ENCODE measurements at places on chromosomes 16 and 17.

- H3K27me3 ChIP-seq: peaks cover 6% of the 10 kb centered on the region
- H3K27ac ChIP-seq: no peak overlapping the region
- DNase-seq: no peak
- H3K36me3 ChIP-seq: no peaks in the 10 kb centered on the region
Observed at GRCh38 chr17:33776304-33776703, 478.8 kb upstream of the CCL2 start.

DNA sequence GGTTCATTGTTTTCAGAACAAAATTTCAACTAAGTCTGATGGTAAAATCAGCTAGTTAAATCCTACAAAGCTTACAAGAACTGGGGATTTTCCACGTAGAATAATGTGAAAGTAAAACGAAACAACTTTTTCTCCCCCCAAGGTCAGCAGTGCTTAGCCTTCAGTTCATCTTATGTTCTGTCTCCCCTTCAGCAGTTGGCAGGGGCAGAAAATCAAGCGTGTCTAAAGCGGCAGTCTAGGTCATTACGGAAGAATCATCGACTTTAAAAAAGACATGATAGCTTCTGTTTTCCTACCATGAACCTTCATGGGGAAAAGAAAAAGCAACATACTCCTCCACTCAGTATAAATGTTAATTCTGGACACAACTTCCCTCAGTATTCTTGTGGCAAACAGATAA lies 50.7 kb downstream of the GNA13 start:
- no peak overlapping the region for H3K27ac ChIP-seq
- peaks cover 27% of the 10 kb centered on the region for H3K36me3 ChIP-seq
- H3K4me3 ChIP-seq: no peak overlapping the region

- no peaks in the 10 kb centered on the region for H3K27me3 ChIP-seq
- no peak overlapping the region for H3K27ac ChIP-seq
- peaks cover 50% of the 10 kb centered on the region for H3K36me3 ChIP-seq
- H3K4me3 ChIP-seq: no peak overlapping the region
Observed at GRCh38 chr16:11042191-11042590, 97.8 kb downstream of the CLEC16A start.

DNA sequence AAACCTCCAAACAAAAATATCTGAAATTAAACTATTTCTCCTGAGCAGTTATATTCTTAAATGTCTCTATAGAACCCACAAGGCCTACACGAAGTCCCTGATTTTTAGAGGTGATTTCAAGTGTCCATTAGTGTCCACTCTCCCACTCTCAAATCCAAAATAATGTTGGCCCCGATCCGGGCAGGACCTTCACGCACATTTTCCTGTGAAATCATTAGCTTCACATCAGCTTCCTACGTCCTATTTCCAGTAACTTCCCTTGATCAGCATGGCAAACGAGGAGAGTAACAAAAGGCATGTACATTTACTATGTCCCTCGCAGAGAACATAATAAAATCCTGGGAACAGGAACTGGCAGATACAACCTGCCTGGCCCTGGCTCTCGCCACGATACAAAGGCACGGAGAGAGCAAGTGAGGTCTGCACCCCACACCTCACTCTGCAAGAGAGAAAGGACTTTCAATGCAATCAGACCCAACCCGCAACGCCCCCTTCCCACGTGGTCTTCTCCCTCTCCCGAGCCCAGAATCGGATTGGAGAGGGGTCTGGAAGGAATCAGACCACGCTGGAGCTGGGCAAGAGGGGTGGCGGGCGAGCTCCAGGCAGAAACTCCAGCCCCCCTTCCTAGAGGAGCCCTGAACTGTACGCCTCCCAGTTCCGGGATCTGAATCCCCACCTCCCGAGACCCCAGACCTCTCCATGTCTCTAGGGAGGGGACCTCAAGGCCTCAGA lies 17.5 kb upstream of the C17orf78 start:
- DNase-seq: peak; percentile 97
- H3K4me1 ChIP-seq: peaks cover 8% of the 10 kb centered on the region
- H3K27me3 ChIP-seq: no peaks in the 10 kb centered on the region
- peak overlapping the region; percentile 97 for H3K4me3 ChIP-seq
- peaks cover 7% of the 10 kb centered on the region for H3K36me3 ChIP-seq

GRCh38 chr16:85567101-85567866 lies 45.8 kb upstream of the GSE1 start:
- H3K4me1 ChIP-seq: peaks cover 18% of the 10 kb centered on the region
- DNase-seq: peak; percentile 83
- H3K27me3 ChIP-seq: no peaks in the 10 kb centered on the region
- no peaks in the 10 kb centered on the region for H3K36me3 ChIP-seq

DNA sequence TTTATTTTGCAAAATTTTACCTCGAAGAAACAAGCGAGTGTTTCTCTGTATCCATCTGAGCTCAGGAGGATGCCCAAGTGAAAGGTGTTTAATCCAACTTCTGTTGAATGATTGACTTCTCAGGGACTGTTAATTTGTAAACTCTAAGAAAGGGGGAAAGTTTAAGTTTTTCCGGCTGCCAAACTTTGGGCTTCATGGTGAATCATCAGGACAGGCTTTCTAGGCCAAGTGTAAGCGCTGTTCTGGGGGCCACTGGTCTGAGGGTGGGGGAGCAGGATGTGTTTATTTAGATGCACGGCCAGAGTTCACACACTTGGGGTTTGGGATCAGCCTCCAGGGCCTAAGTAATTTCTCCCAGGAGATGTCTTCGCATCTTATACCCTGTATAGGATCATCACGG lies 110.4 kb downstream of the PITPNC1 start:
- H3K4me1 ChIP-seq: no peaks in the 10 kb centered on the region
- H3K4me3 ChIP-seq: no peak overlapping the region
- H3K36me3 ChIP-seq: no peaks in the 10 kb centered on the region
- DNase-seq: peak; percentile 40
- no peaks in the 10 kb centered on the region for H3K27me3 ChIP-seq

GRCh38 chr16:89281829-89282228 lies 64.3 kb downstream of the ZNF778 start:
- no peak for DNase-seq
- no peaks in the 10 kb centered on the region for H3K4me1 ChIP-seq
- H3K4me3 ChIP-seq: no peak overlapping the region
- H3K27me3 ChIP-seq: no peaks in the 10 kb centered on the region

DNA sequence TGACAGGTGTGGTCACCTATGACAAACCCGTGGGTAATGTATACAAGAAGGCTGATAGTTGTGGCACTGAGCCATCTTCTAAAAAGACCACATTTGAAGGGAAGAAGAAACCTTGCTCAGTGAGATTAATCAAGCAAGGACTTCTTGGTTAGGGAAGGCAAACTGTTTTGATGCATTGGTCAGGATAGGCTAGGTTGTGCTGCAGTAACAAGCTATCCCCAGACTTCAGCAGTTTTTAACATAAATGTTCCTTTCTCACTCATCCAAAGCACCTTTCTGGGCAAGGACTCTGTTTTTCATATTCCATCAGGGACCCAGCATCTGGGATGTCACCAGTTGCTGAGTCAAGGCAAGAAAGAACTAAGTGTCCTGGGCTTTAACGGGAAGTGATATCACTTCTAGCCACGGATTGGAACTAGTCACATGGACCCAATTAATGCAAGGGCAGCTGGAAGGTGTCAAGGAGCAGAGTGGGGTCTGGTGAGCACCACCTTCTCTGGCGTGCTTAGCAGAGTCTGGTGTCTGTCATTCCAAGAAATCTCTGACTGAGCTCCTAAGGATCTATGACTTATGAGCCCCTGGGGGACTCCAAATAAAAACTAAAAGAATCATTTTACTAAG lies 52.0 kb upstream of the CCL2 start:
- no peak overlapping the region for H3K4me3 ChIP-seq
- H3K27me3 ChIP-seq: no peaks in the 10 kb centered on the region
- no peaks in the 10 kb centered on the region for H3K4me1 ChIP-seq
- H3K27ac ChIP-seq: no peak overlapping the region

DNA sequence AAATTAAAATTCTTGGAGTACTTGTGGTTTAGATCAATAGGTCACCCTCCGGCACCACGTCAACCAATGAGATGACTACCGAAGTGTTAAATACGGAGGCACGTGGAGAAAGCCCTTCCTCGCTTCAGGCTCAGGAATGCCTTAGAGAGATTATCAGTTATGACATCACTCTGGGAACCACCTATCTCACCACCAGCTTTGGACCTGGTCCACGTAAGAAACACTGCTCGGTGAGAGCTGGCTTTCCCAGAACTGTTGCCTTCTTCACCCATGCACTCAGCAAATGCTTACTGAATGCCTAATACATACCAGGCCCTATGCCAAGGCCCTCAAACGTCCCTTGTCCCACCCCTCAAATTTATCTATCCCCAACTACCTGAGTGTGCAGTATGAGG lies 71.3 kb downstream of the SMG6 start:
- DNase-seq: no peak
- H3K27ac ChIP-seq: no peak overlapping the region
- peaks cover 59% of the 10 kb centered on the region for H3K36me3 ChIP-seq
- no peak overlapping the region for H3K4me3 ChIP-seq

GRCh38 chr17:73895157-73895556 lies 250.9 kb upstream of the SDK2 start:
- H3K4me1 ChIP-seq: no peaks in the 10 kb centered on the region
- DNase-seq: no peak
- peaks cover 58% of the 10 kb centered on the region for H3K27me3 ChIP-seq
- H3K36me3 ChIP-seq: no peaks in the 10 kb centered on the region
- H3K4me3 ChIP-seq: no peak overlapping the region
- H3K27ac ChIP-seq: no peak overlapping the region

DNA sequence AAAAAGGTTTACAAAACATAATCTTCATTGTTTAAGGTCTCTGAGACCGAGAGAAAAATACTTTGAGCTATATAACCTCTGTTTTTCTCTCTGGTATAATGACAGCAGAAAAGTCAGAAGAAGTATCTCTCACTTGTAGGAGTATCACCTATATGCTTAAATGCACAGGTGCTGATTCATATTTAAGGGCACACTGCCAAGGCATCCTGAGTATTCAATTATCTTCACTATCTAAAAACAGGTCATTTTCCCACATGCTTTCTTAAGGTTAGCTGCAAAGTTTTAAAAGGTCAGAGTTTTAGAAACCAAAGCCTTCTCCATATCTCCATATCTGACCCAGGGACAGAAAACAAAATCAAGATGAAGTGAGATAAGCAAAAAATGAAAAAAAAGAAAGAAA lies 99.3 kb upstream of the C17orf78 start:
- DNase-seq: no peak
- H3K36me3 ChIP-seq: peaks cover 66% of the 10 kb centered on the region
- no peak overlapping the region for H3K27ac ChIP-seq
- no peak overlapping the region for H3K4me3 ChIP-seq
- H3K27me3 ChIP-seq: no peaks in the 10 kb centered on the region
- H3K4me1 ChIP-seq: no peaks in the 10 kb centered on the region

DNA sequence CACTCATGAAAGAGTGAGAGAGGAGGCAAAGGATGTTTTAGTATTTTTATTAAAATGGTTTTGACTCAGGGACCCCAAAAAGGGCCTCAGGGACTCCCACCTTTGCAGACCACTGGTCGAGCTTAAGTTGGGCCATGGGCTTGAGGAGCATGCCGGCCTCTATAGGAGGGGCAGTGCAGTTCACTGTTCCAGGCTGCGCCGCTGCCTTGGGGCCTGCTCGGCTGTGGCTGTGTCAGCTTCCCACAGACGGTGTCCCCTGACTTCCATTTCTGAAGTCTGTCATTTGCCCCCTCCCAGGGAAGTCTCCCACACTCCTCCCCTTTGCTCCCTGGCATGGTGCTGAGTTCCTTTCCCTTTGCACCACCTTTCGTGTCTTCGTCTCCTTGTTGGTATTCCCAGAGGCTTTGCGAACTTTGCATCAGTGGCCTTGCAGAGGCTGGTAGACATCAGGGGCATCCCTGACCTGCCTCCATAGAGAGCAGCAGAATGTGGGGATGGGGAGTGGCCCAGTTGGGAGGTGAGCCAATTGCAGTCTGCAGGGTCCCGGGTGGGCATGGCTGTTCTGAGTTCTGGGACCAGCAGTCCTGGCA lies 17.1 kb downstream of the MPRIP start:
- no peak overlapping the region for H3K4me3 ChIP-seq
- H3K36me3 ChIP-seq: no peaks in the 10 kb centered on the region

DNA sequence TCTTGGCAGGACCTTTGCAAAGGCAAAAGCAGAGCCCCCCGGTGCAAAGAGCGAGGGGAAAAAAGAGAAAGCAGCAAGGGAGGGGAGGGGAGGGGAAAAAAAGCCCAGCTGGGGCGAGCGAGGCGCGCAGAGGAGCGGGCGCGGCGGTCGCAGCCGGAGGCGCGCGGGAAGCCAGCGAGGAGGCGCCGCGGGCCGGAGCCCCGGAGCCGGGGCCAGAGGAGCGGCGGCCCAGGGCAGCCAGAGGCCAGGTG lies 129 bp downstream of the IRX5 start:
- H3K4me3 ChIP-seq: peak overlapping the region; percentile 82
- H3K27ac ChIP-seq: peak overlapping the region; percentile 93
- H3K4me1 ChIP-seq: peaks cover 8% of the 10 kb centered on the region
- H3K27me3 ChIP-seq: peaks cover 43% of the 10 kb centered on the region
- peaks cover 4% of the 10 kb centered on the region for H3K36me3 ChIP-seq

DNA sequence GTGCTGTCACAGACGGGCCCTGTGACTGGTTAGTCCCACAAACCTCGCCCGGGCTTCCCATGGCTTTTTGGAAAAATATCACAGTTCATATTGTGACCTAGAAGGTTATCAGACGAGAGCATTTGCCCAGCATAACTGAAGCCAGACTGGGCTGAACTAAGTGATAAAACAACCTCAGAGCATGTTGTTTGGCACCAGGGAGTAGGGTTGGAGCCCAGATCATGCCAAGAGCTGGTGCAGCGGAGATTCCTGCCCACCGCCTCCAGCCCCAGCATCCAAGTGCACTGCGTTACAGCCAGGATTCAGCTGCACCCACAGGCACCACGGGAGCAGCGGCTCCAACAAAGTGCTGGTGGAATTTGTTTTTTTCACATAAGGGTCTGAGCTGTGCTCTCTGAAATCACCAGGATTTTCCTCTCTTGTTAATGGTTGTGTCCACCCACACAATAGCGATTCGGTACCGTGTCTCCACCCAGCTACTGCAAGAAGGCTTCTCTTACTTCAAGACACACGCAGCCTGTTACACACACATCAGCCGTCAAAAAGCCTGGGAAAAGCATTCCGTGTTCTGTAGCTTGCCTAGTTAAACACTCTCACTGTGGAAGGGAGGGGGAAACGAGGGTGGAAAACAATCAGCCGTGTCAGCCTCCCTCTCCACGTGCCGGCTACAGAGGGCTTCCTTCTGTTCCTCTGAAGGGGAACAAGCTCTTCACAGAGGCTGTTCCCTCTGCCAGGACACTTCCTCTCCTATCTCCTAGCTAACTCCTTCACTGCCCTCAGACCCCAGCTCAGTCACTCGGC lies 273.8 kb downstream of the C16orf95 start:
- H3K4me3 ChIP-seq: no peak overlapping the region
- H3K27ac ChIP-seq: no peak overlapping the region
- no peak for DNase-seq
- H3K27me3 ChIP-seq: no peaks in the 10 kb centered on the region
- H3K4me1 ChIP-seq: peaks cover 13% of the 10 kb centered on the region

GRCh38 chr17:62986549-62986948 lies 20.5 kb downstream of the TANC2 start:
- no peaks in the 10 kb centered on the region for H3K4me1 ChIP-seq
- no peaks in the 10 kb centered on the region for H3K27me3 ChIP-seq
- H3K27ac ChIP-seq: no peak overlapping the region

DNA sequence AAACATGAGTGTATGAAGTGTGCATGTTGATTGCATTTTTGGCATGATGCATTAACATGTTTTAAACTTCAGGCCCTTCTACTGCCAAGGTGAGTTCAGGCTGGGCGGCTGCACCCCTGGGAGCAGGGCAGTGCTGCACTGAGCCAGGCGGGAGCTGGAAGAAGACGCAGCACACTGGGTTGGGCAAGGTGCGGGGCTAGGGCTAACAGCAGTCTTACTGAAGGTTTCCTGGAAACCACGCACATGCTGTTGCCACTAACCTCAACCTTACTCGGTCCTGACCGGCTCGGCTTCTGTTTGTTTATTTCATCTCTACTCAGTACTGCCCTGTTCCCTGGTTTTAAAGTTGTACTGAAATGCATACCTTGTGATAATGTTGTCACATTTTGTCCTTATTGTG lies 61.0 kb downstream of the MAP2K4 start:
- peaks cover 69% of the 10 kb centered on the region for H3K36me3 ChIP-seq
- DNase-seq: no peak
- H3K4me3 ChIP-seq: no peak overlapping the region
- no peaks in the 10 kb centered on the region for H3K4me1 ChIP-seq

Measured in endodermal cell (in vitro differentiated cells).